Activated CD8-positive, alpha-beta T cell treated with anti-CD3 and anti-CD28 coated beads for 36 hours (primary cell): ENCODE measurements at places on chromosomes 16 and 17. TPM values are rescaled to one million over a fixed set of nuclear protein-coding genes. Genes with fewer than 3 reads are reported as not detected.

EIF3C gene
- total RNA-seq = 851 TPM

DNA sequence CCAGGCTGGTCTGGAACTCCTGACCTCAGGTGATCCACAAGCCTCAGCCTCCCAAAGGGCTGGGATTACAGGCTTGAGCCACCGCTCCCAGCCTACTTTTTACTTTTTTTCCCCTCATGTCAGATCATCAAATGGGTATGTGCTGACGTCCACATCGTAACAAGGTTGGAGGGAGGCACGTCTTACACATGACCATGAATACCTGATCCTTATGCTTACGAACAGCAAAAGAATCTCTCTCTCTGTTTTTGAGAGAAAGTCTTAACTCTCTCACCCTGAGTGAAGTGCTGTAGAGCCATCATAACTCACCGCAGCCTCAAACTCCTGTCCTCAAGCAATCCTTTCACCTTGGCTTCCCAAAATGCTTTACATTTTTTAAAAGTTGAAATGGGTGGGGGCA, 29.5 kb upstream of the TMEM92 start:
- peaks cover 31% of the 10 kb centered on the region for H3K27me3 ChIP-seq
- H3K36me3 ChIP-seq = no peaks in the 10 kb centered on the region
- H3K27ac ChIP-seq = no peak overlapping the region
- DNase-seq = no peak
- H3K4me3 ChIP-seq = no peak overlapping the region
- no peaks in the 10 kb centered on the region for H3K4me1 ChIP-seq

DNA sequence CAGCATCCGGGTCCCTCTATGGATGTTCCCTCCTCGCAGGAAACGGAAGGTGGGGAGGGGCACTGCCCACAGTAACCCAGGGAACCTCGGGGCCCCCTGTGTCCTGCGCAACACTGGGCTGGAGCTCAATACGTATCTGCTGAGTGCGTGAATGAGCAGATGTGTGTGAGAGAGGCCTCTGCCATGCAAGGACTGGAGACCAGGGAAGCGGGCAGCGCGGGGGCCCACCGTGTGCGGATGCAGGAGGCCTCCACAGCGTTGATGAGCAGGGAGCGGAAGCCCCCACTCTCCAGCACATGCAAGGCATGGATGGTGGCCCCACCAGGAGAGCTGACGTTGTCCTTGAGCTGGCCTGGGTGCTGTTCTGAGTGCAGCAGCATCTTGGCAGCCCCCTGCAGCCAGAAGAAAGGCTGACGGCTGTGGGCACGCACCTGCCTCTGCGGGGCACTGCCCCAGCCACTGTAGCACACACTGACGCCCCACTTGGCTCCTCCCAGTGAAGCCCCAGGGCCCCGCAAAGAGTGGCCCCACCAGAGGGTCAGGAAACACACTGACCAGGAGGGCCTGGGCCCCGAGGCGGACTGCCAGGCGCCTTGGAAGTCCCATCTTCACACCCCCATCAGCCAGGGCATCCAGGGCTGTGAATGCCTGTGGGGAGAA, 2.9 kb downstream of the PYCR1 start:
- peaks cover 2% of the 10 kb centered on the region for H3K27me3 ChIP-seq
- peak overlapping the region; percentile 5 for H3K4me3 ChIP-seq
- peaks cover 41% of the 10 kb centered on the region for H3K4me1 ChIP-seq
- DNase-seq = no peak

DNA sequence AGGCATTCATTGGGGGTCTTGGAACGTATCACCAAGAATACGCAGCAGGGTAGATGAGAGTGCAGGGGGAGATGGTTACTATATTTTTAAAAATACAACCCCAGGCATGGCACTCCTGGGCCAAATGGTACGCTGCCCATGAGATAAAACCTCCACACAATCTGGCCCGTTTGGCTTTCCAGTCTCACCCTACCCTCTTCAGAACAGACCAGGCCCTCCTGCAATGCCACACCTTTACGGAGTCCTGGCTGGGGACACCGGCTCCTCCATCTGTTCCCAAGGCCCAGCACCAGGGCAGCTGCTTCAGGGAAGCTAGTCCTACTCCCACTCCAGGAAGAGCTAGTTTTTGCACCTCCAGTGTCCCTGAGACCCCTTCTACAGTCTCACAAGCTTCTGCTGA, 24.4 kb downstream of the SNN start:
- no peak overlapping the region for H3K4me3 ChIP-seq
- H3K36me3 ChIP-seq = peaks cover 41% of the 10 kb centered on the region
- H3K27ac ChIP-seq = no peak overlapping the region
- H3K4me1 ChIP-seq = peaks cover 26% of the 10 kb centered on the region
- no peak for DNase-seq
- no peaks in the 10 kb centered on the region for H3K27me3 ChIP-seq

PPM1E gene
- 0.07 TPM for total RNA-seq

SDR42E2 gene
- 0.14 TPM for total RNA-seq

RARA gene
- total RNA-seq = 34.7 TPM

DNA sequence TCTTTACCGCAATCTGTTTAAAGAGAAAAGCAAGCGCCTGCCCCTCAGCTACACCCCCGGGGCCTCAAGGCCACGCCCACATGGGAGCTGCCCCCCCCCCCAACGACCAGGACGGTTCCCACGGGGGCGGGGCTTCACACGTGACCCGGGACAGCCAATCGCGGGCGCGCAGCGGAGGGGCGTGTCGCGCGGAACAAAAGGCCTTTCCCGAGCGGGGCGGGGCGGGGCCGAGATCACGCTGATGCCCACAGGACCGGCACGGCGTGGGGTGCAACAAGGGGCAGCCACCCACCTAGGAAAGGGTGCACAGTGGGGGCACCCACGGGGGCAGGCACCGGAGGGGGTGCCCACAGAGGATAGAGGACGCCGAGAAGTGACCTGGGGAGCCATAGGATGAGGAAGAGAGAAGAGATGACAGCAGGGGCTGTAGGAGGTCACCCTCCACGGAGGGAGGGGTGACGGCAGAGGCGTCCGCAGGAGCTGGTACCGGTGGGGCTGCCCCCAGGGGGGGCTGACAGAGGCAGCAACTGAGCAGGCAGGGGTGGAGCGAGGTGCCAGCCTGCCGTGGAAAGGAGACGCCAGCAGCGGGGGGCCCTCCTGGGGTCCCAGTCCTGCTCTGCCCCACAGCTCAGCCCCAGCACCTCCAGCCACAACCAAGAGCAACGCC, 6.2 kb downstream of the UNKL start:
- H3K4me1 ChIP-seq = peaks cover 15% of the 10 kb centered on the region
- H3K4me3 ChIP-seq = peak overlapping the region; percentile 73
- H3K36me3 ChIP-seq = no peaks in the 10 kb centered on the region
- H3K27ac ChIP-seq = no peak overlapping the region
- peak; percentile 95 for DNase-seq

GRCh38 chr16:69397821-69398521, 12.2 kb upstream of the TERF2 start:
- peaks cover 32% of the 10 kb centered on the region for H3K4me1 ChIP-seq
- DNase-seq = no peak
- peaks cover 3% of the 10 kb centered on the region for H3K27me3 ChIP-seq
- H3K27ac ChIP-seq = no peak overlapping the region
- no peak overlapping the region for H3K4me3 ChIP-seq

TNP2 gene
- total RNA-seq = not detected

HOXB6 gene
- not detected for total RNA-seq

DNA sequence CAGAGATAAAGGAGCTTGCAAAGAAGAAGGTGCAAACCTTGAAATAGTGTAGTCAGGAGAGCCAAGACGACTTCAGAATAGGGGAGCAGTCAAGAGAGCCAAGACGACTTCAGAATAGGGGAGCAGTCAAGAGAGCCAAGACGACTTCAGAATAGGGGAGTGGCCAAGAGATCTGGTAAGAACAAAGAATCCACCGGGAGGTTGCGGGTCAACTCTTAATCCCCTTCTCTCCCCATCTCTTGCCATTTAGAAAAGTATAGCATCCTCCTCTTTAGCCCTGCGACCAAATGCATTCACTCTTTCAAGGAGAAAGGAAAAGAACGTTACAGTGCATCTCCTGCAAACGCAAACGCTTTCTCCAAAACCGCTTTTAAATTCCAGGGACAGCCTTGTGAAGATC, 713 bp downstream of the KNOP1 start:
- H3K27me3 ChIP-seq = no peaks in the 10 kb centered on the region
- peaks cover 20% of the 10 kb centered on the region for H3K4me1 ChIP-seq
- H3K4me3 ChIP-seq = peak overlapping the region; percentile 95
- H3K27ac ChIP-seq = peak overlapping the region; percentile 88
